ENCODE measurements at places on chromosomes 4 and X.

DNA sequence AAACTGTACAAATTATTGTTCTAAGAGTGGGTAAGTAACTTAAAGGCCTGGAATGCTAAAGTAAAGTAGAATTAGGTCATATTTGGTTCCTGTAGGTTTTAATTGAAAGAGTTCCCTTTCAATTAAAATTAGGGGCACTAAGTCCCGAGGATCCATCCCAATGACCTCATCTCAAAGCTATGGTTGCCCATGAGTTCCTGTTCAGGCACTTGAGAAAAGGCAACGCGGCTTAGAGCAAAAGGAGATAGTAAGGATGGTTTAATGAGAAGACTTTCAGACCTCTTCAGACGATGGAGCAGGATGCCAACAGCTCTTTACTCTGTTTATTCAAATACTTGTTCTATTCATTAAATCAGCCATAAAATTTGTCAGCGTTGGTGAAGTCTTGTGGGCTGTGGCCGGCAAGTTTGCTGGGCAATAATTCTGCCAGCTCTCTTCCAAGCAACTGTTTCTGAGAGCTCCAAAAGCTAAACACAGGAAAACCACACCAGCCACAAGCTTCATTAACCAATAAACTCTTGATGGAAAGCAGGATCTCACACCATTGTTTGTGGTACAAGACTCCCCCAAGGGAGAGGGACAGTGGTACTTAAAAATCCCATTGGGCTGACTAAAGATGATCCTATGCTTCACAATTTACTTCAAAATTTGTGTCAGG, 167.4 kb downstream of the COL4A6 start:
- no peak for DNase-seq

GRCh38 chr4:18192901-18193300, 171.3 kb upstream of the LCORL start:
- no peak for DNase-seq

GRCh38 chr4:150140774-150141400, 62.6 kb downstream of the DCLK2 start:
- DNase-seq, result no peak

- no peak for DNase-seq
Observed at GRCh38 chr4:61675464-61675863, 475.3 kb downstream of the ADGRL3 start.

GRCh38 chr4:123114084-123114914, 191.9 kb upstream of the NUDT6 start:
- no peak for DNase-seq

GRCh38 chr4:87018753-87019152, 83.9 kb downstream of the AFF1 start:
- DNase-seq, result no peak

DNA sequence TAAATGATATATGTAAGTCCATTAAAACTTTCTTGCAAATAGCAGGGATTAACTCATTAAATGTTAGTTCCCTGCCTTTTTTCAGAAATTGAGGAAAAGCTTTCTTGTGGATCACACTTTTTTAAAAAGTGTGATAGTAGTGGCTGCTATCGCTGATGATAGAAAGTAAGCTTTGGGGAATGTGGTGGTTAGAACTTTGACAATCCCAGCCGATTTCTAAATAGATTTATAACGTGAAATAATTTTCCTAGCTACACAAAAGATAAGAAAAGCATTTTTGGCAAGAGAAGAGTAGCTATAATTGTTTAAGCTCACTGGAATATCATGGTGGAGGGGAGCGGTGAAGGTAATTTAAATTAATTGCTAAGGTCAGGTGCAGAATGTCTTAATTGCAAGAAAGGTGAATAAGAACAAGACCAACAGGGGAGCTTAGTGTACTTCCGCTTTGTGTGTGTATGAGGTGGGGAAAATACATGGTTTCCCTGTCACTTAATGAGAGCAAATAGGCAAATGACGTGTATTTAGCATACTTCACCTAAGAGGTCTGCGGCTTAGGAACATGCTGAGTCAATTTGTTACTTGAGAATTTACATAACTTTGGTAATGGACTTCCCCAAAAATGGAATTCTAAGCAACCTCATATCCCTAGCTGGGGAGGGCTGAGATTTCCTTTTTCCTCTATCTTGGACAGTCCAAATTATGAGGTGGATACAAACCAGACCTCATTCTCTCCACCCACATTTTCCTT, 11.7 kb upstream of the IL21 start:
- no peak for DNase-seq

GRCh38 chr4:33064238-33064637, 2344.1 kb downstream of the PCDH7 start:
- no peak for DNase-seq

DNA sequence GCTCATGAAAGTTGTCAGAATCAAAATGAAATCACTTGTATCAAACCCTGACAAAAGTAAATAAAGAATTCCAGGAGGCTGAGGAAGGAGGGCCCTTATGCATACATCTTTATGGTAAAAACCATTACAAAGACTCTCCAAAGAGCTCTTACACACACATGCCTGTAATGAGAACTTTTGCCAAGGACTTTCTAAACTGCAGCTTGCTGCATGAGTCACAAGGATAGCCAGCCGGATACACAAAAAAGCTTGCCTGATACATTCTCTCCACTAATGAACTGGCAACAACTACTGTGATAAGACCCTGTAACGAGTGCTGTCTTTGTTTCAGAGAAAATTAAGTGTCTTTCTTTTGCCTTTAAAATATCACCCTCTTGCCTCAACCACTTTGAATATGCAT, 618.1 kb downstream of the PPP4R3C start:
- no peak for DNase-seq

DNA sequence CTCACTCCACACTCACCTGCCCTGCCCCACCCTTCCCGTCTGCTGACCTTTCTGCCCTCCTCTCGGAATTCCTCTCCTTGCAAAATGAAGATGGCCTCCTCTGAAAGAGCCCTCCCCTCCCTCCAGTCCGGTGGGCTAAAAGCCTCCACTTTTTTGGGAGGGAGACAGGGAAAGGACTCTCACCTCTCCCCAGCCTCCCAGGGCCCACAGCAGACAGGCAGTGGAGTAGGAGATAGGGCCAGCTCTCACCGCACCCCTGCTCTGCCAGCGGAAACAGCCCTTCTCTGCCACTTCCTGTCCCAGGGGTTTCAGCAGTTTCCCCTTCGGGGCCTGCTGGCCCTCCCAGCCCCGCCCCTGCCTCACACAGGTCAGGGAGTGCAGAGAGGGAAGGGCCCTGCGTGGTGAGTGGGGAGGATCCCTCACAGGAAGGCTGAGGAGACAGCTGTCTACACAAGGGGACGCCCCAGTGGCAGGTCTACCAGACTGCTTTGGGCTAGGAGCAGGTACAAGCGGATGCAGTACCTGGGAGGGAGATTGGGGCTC, 18.2 kb downstream of the ELF4 start:
- DNase-seq, result peak; percentile 68

DNA sequence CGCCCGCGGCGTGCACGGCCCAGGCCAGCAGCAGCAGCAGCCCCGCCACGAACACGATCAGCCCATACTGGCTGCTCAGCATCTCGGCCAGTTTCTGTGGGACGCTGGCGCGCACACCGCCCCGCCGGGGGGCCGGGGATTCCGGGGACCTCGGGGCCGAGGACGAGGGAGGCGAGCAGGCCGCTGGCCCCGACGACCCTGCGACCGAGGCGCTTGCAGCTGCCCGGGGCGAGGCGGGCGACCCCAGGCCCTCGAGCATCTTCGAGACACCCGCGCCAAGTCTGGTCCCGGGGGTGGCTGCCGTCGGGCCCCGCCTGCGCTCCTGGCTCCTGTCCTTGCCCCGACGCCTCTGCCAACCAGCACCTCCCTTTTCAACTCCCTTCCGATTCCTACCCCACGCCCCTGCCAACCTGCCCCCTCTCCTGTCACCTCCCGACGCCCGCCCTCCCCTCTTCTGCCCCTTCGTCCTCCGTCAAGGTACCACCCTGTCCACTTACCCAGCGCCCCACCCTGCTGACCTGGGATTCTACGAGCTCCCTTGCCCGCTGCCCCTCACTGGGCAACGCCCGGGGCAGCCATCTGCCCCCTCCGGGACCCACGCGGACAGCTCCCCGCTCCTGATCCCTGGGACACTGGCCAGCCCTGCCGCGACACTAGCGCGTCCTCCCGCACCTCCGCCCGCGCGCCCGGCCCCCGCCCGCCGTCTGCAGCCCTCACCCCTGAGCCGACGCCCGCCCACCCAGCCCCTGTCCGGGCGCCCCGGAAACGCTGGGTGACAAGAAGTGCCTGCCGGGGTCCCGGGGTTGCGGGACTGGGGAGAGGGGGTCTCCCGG, at the start of gene OTOP1:
Gene OTOP1 (minus strand): TSS at position 324 of the 833 bp plus-strand sequence. CDS start 65 bp downstream, at position 259.
- DNase-seq, result no peak

DNA sequence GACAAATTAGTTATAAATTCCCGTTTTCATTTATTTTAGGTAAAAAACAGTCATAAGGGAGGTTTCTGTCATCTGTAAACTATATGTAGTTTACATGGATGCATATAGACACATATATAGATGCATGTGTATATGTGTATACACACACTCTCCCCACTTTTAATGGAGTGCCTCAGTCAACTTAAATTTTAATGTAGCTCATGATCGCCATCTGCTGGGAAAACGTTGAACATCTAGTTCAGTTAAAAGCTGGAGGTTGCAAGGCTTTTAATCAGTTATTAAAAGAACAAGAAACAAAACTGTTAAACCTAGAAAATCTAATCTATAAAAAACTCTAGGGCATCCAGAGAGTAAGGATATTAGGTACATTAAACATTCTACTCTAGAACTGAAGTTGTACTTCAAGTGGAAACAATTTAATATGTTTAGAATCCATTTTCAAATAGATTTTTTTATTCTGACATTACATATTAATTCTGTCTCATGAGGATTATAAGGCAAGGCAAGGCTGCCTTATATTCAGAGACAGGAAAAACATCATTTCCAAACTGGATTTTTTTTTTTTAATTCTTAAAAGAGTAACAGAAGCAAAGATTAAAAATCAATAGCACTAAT, 122.6 kb downstream of the SHISA3 start:
- DNase-seq, result no peak

- DNase-seq, result no peak
Observed at GRCh38 chr4:118175506-118175905, 141.2 kb downstream of the NDST3 start.

GRCh38 chrX:51421972-51422597, 74.3 kb downstream of the NUDT11 start:
- DNase-seq, result no peak

DNA sequence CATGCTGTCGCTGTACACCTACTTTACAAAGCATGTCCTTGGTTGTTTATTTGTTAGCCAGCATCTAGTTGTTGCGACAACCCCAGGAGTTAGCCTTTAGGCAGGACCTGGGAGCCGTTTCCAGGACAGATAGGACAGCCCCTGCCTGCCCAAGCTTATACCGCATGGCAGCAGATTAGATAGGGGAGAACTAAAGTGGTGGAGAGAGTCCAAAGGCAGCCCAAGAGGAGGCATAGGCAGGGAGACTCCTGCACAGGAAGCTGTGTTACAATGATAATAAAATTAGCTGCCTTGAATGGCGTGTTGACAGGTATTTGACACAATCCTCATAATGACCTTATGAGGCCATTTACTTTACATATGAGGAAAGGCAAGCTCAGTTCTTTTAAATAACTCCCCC, 13.0 kb downstream of the NSDHL start:
- no peak for DNase-seq

DNA sequence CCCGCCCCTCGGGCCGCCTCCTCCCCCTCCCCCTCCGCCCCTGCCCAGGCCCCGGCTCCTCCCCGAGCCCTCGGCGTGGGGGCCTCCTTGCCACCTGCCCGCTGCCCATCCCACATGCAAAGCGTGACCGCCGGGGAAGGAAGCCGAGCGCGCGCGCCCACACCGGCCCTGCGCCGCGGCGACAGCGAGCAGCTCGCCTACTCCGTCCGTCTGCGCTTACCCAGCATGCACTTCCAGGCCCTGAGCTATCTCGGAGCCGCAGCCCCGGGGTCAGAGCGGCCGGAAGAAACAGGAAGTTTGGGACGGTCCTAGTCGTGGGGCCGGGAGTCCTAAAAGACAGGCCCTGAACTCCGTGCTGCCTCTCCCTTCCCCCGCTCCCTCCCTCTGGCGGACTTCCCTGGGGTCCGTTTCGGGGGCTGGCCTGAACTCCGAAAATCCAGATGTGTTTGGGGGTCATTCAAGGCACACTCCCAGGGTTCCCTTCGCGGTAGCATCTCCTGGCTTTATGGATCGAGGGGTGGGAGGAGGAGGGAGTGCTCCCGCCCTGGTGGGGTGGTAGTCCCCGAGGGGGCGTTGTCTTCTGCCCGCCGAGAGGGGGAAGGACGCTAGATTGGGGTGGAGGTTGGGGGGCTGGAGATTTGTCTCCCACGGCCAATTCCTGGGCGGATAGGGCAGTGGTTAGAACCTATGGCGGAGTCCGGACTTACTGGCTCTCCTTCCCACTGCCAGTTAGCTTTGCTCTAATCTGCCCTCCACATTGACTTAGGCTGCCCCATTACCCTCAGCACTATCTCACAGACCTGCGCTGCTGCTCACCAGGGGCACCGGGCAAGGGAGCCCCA, 25.0 kb upstream of the BCORL1 start:
- no peak for DNase-seq

DNA sequence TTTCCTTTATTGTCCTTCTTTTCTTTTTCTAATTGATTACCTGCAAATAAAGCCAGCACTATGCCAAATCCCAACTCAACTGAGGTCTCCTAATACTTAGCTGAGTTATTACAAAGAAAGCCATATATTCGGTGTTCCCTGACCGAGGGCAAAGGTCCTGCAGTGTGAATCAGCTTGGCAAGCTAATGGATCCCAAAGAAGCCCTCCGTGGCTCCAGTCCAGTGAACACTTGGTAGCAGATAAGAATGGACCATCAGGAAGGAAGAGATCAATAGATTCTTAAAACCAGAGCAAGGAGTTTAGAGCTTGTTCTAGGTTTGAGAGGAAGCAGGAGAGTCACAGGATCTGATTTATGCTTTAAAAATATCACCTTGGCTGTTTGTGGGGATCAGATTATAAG, 8.5 kb downstream of the LDB2 start:
- DNase-seq, result no peak

DNA sequence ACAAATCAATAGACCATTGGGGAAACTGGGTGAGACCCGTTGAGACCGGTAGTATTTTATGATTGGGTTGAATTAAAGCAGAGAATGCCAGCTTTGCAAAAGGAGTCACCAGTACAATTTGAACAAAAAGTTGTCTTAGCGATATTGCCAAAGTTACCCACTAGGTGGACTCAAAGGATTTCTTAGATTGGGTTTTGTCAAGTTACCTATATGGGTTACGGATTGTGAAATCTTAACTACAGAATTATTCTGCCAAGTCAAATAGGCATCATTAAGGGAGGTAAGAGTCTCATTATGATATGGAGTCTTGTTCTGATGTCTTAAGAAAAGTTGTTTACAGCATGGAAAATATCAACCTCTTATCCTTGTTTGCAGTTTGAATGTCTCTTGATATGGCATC, 15.0 kb upstream of the CT47A1 start:
- no peak for DNase-seq

GRCh38 chr4:53205970-53206369, 159.9 kb downstream of the SCFD2 start:
- DNase-seq, result no peak

GRCh38 chr4:78483811-78484210, 67.8 kb upstream of the ANXA3 start:
- DNase-seq, result no peak

- no peak for DNase-seq
Observed at GRCh38 chrX:15497865-15498264, 2.7 kb upstream of the BMX start.
